Brain pericyte (primary cell): ENCODE measurements at places on chromosomes 12 and 14.

DNA sequence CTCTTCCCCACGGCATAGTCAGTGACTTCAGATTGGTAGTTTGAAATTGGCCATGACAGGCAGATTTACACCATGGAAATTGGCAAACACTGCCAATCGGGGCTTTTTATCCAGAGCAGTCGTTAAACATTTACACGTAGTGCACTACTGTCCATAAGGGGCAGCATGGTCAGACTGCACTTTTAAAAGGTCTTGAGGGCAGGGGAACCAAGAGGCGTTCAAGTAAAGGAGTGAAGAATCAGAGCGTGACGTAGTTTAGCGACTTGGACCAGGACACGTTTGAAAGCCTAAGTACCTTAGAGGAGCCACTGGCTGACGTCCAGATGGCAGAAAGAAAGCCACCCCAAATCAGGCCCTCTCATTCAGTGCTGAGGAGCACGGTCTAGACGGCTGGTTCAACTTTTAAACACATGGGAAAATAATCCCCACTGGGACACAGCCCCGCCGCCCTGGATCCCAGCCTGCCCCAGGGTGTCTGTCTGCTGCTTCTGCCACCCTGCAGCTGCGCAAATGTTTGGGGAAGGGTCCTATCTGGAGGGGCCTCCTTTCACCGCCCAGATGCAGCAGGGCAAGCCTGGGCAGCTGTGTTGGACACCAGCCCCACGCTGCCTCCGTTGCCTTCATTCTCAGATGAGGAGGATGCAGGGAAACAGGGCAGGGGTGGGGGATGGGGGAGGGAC lies 52.5 kb upstream of the PPP2R5C start:
- DNase-seq = no peak

DNA sequence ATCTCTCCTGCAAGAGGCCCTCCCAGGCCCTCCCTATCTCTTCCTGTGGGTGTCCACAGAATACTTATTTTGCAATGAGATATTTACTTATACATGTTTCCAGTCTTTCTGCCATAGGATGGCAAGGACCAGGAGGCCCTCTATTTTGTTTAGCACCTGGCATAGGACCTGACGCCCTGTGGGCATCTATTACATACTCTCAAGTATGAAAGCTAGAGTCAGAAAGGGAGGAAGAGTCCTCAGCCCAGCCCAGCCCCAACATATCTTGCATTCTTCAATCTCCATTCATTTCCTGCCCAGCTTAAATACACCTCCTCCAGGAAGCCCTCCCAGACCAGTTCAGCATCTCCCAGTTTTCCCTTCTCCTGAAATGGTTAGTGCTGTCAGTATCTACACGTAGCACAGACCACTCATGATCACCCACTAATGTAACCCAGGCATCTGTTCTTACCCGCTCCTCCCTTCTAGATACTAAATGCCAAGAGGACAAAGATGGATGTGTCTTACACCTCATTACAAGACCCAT lies 7.4 kb downstream of the FOXN4 start:
- DNase-seq = no peak

DNA sequence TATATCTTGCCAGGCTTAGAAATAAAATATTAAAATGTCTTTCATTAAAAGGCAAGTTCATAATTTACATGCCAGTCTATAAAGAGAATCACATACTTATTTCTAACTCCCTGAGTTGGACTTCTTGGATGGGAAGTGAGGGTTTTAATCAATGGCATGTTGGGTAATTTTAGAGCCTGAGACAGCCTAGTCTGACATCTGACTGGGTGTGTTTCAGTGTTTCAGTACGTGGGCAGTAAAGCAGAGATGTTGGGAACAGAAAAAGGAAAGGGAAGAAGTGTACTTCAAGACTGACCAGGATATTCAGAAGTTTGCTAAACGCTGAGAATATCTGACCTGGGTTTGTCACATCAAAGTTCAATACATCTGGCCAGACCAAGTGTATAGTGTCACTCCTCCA lies 171.8 kb downstream of the BTG1 start:
- DNase-seq = no peak

DNA sequence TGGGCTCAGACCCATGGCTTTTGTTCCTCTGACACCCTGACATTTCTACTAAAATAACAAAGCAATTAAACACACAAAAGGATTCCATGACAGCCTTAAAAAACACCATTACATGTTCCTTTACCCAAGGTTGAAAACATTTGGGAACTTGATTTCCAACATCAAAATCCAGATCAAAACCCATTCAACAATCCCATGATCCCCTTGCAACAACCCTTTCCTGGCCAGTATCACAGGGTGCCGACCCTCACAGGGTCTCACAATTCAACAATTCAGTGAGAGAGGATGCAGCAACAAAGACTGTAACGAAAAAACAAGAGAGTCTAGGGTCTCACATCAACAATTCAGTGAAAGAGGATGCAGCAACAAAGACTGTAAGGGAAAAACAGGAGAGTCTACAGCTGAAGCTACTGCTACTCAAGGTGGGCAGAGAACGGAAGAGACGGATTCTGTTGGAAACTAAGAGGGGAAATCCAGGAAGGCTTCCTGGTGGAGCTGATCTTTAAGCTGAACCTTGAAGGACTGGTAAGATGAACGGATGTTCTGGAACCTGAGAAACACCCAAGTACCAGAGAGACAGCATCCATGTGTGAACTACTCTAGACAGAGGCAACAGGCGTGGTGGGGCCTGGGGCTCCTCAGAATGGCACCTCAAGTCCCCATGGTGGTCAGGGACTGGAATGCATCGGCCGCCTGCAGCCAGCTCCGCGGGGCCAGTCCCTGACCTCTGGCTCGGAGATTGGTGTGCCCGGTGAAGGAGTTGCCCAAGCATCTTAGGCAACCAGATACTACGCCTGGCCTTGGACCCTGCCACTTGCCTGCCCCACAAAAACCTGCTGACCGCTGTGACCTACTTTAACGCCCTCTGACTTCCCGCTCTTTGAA lies 22.7 kb upstream of the ZFP36L1 start:
- no peak for DNase-seq

DNA sequence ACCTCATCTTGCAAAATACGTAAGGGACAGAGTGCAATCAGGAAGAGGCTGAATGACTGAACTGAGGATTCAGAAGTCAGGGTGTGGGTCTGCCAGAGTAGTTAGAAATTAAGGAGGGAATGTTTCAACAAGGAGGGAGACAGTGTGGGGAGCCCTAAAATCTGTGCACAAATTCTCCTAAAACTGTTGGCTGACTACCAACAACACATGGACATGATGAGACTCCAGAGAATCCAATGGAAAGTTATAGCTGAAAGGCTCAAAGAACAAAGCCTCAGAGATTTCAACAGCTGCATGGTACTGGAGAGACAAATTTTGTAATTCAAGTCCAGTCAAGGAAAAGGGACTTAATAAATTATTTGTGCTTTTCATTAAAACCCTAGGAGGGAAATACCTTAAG lies 36.1 kb upstream of the NEDD1 start:
- DNase-seq = no peak

GRCh38 chr12:43786899-43787693 lies 19.0 kb downstream of the TWF1 start:
- no peak for DNase-seq
